GM23338 (cell line): ENCODE measurements at places on chromosomes 1 and 21.

DNA sequence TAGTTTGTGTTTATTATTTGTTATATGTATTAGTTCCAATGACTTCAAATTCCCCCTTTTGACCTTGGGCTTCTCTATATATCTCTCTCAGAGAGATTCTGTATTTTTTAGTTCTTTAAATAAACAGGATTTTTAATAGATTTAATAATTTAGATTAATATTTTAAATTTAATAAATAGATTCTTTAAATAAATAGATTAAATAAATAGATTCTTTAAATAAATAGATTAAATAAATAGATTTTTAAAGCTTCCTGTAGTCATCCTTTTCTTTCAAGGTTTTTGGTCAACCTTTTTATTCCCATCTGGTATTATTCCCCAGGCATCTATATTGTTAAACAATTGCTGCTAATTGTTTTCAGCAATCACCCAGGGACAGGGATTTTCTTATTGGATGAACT is 721.9 kb upstream of the ADAMTS5 start:
- DNase-seq: no peak

DNA sequence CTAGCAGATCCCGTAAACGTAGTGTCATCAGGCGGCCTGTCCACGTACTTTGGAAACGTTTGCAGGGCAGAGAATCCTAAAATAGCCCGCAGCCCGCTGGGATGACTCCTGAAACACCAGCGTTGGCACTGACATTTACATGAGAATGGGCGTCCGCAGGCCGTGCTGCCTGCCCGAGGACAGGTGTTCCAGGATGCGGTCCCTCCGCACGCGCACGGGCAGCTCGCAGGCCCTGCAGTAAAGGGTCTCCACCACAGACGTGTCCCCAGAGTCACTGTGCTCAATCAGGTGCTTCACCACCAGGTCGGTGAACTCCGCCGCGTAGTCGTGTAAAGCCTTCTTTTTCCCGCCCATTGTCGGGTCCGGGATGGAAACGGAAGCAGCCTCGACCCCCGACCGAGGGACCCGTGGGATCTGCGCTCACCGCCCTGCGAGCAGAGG is 5.8 kb upstream of the CCDC27 start:
- DNase-seq: peak; percentile 86

GRCh38 chr21:33566514-33566913 is 22.0 kb downstream of the DONSON start:
- no peak for DNase-seq

- no peak for DNase-seq
These were observed 120.9 kb upstream of the PRDX6 start for GRCh38 chr1:173356191-173356762.

DNA sequence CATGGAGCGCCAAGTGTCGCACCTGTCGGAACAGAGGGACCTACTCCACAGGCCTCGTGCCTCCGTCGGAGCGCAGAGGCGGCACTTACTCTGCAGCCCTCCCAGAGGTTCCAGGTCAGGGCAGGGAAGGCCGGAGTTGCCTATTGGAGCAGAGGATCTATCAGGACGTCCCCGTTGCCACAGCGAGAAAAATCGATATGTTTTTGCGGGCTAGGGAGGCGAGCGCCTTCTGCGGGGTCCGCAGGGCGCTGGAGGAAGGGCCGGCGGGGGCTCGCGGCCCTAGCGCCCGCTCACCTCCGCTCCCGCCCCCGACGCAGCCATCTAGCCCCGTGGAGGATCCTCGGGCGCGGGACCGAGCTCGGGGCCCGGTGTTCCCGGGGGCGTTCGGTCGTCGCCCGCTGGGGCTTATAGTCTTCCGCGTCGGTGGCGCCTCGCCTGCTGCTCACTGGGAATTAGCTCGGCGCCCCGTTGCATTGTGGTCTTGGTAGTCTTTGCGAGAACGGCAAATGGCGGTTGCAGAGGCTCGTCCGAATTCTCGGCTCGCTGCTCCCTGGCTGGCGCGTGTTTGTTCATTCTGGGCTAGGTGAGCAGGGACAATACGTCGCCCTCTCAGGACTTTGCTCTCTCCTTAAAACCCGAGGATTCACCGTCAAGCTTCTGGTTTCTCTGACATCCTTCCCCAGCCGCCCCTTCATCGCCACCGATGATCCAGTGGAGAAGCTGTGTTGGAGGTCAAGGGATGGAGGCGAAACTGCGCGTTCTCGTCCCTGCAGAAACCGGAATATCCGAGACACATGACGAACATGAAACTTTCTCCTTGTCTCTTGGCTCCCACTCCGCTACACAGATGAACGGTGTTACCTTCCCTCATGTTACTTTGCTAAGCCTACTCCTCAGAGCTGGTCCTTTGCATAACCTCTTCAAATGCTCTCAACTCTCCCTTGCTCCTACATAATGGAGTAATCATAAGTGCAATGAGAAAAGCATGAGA is at the start of gene JTB:
Gene JTB (minus strand): TSS at position 425 of the 991 bp plus-strand sequence. CDS start 422 bp downstream, at position 3.
- peak; percentile 96 for DNase-seq
